ENCODE measurements at places on chromosomes 13 and 19.

- DNase-seq, result no peak
Observed at GRCh38 chr19:1206864-1207450, 1.4 kb downstream of the STK11 start.

DNA sequence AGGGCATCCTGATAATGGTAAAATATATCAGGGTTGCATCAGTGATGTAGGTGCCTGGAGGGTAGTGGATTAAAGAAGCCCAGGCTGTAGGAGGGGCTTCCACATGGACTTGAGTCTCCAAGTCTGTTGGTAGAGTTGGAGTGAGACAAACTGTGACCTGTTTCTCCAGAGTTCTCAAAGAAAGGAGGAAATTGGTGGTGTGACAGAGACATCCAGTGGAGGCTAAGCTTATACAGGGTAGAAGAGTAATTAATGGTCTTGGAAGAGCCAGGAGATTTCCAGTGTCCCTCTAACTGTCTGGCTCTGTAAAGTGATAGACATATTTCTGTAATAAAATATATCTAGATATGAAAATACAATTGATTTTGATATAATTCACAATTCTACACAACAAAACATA is 61.1 kb downstream of the GPC5 start:
- no peak for DNase-seq

DNA sequence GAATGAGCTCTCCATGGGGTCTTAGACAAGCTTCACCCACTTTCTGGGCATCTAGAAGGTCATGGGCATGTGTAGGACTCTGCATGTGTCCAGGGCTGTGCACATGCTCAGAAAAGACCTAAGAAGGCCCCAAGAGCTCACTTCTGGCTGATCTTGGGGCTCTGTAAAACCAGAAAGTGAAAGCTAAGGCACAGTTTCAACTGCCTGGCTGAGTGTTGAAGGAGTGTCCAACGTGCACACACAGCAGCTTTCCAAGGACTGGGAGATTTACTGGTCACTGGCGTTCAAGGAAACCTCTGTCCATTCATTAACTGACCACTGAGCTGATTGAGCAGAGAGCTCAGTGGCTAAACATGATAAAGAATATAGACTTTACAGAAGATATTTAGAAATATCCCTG is 137.9 kb downstream of the KATNAL1 start:
- no peak for DNase-seq

DNA sequence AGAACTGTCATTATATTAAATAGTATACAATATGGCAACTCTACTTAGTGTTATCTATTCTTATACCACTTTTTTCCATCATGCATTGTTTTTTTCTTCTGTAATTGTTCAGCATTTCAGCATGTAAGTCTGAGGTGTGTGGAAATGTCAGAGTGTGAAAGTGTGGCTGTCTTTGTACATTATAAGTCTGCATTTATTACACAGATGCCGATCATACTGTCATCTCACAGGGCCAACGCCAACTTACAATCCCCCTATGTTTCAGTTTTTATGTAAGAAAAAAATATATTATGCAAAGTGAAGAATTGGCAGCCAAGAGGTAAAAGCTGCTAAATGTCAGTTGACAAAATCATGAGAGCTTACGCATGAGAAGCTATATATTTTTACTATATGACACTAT is 42.9 kb upstream of the PCDH17 start:
- no peak for DNase-seq

GRCh38 chr19:12642506-12642905 is 24.0 kb downstream of the MAN2B1 start:
- no peak for DNase-seq

- DNase-seq, result no peak
Observed at GRCh38 chr13:24684600-24684998, 4.4 kb downstream of the ATP12A start.

DNA sequence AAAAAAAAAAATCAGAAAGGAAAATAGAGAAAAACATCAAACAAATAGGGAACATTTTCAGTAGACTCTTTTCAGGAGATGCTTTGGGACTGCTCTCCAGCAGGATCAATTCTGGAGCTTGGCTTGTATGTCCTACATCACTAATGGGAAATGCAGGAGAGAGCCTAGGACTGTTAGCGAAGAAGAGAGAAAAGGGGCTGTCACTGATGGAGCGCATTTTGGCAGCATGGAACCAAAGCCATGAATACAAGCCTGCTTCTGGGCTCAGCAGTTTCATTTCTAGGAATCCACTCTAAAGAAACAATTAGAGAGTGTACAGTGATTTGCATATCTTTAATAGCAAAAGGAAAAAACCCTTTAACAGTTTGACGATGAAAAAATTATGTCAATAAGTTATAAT is 203.9 kb downstream of the NUFIP1 start:
- DNase-seq, result no peak

- no peak for DNase-seq
Observed at GRCh38 chr13:32022311-32022710, 9.3 kb upstream of the FRY start.

- DNase-seq, result no peak
Observed at GRCh38 chr19:27822336-27822735, 1390.6 kb downstream of the UQCRFS1 start.

- no peak for DNase-seq
Observed at GRCh38 chr13:62137629-62138405, 722.2 kb upstream of the PCDH20 start.

DNA sequence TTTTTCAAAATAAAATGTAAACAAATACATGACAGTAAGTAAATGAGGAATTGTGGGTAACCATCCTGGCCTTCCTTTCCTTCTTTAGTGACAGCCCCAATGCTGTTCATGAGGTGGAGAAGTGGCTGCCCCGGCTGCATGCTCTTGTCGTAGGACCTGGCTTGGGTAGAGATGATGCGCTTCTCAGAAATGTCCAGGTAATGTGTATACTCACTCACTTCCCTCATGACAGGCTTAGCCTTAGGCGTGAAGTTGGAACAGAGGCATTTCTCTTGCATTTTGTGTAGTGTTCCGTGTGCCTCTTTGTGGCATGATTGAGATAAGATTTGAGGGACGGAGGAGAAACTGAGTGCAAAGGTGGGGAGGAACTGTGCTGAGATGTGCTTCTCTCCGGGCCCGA is 12.0 kb downstream of the NAXD start:
- no peak for DNase-seq

GRCh38 chr19:38028913-38029510 is 122.0 kb downstream of the SIPA1L3 start:
- no peak for DNase-seq

- DNase-seq, result no peak
Observed at GRCh38 chr19:39858541-39858940, 12.4 kb upstream of the FBL start.

- no peak for DNase-seq
Observed at GRCh38 chr19:54154603-54155345, 4.7 kb downstream of the LENG1 start.

DNA sequence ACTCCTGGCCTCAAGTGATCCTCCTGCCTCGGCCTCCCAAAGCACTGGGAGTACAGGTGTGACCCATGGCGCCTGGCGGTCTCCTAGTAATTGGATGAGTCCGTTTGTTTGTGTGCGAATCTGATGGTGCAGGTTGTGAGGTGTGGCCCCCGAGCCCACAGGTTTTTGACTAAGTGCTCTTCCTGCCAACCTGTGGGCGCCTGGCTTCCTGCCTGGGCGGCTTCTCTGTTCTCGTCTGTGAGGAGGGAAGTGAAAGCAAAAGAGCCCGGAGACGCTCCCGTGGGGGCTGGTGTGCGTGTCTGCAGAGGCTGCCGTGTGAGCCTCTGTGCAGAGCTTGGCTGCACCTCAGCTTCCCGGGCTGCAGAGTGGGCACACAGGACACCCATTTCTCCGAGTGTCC is 10.0 kb downstream of the ARHGAP45 start:
- DNase-seq, result no peak

DNA sequence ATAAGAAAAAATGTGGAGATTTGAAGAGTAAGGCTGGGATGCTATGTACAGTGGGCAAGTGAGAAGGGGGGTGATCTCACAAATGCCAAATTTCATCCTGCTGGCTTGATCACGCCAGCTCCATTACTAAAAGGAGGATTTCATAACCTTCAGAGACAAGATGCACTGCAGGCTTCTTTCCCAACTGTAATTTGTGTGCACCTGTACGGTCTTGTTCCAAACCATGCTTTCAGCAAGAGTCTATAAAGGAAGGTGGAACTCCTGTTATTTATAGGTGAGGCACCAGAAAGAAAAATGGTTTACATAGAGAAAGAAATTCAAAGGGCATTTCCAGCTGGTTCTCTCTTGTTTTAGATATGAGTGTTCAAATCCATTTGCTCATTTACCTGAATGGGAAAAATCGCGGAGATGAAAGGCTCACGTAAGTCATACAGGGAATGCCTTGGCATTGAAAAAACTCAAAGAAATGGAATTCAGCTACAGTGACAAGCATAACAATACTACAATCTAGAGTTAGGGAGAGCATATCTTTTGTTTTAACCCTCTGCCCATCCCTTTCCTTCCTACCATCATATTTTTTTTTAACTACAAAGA is 13.3 kb downstream of the EFNB2 start:
- DNase-seq, result no peak

All from right renal pelvis (tissue), 4 donors.